A172 (cell line): ENCODE measurements at places on chromosomes 1 and 21. TPM values are rescaled to one million over a fixed set of nuclear protein-coding genes. Genes with fewer than 3 reads are reported as not detected.
A peak's percentile ranks its signal among the peaks of the same experiment; 100 is the strongest.

Gene INSRR
- not detected in 2 replicates for total RNA-seq

Gene GLUL
- 94.3 and 117 TPM in 2 replicates for total RNA-seq

DNA sequence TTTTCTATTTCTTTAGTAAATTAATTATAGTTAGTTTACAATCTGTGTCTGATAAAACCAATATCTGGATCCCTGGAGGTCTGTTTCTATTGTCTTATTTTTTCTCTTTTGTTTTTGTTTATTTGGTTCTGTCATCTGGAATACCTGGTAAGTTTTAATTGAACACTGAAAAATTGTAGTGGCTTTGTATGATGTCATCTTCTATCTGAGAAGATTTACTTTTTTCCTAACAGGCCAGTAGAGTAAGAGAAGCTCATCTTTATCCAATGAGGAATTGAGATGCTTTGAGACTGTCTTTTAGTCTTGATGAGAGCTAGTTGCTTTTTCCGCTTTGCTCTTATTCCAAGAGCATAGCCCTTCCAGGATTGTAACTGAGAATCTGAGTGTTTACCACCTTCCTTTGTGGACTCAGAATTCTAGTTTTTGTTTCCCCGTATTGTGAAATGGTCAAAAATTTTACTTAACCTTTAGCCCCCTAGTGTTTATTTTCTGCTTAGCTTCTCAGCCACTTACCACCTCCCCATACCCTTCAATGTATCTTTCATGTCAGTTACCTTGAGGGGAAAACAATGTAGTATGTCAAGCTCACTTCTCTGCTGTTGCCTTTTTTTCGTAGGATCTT, 25.0 kb downstream of the PTGFRN start:
- DNase-seq: no peak

DNA sequence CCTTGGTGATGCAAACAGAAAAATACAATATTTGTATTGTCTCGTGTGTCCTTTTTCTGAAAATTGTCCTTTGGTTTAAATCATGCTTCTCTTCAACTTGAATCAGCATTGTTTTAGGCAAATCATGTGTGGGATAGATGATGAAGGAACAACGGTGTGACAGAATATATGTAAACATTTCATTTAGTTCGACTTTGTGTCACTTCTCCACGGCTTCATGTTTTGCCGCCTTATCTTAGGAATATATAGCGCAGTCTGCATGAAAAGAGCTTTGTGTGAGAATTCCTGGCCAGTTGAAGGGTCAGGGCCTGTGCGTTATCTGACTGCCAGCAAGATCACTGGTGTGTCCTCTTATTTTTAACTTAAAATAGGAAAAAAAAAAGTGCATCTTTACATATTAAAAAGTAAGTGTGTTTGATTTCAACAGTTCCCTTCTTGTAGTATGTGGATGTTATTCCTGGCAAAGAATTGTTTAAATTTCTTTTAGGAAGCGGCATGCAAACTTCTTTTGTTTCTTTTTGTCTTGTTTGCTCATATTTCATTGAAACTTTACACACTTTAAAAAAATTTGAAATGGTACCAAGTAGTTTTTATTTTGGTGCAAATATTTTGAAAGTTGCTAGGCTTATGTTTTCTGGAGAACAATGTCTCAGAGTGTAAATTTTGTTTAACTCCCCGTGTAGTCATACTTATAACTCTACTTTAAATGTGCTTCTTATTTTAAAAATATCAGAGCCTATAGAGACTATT, 465.2 kb downstream of the USP25 start:
- DNase-seq: peak; percentile 38

Gene FCRL6
- 0.24 TPM in 1 of 2 replicates, not detected in the other for total RNA-seq

DNA sequence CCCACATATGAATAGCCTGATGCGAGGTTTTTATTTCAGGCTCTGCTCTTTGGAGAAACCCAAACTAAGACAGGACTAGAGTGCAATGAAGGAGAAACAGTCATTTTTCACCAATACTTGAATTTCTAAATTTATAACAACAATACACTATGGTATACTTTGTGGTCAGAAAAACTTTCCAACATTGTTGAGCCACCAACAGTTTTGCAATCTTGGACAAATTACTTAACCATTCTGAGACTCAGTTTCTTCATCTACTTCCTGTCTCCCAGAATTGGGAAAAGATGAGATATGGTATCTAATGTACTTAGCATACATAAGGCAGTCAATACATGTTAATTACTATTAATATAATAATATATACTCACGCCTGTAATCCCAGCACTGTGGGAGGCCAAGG, 519.8 kb upstream of the PLXNA2 start:
- no peak for DNase-seq

- peak; percentile 34 for DNase-seq
Observed at GRCh38 chr1:236774926-236775325, 20.2 kb upstream of the MTR start.

Gene PGBD2
- total RNA-seq: 8.0 and 8.6 TPM in 2 replicates
